ENCODE measurements at places on chromosomes 1 and 21.

DNA sequence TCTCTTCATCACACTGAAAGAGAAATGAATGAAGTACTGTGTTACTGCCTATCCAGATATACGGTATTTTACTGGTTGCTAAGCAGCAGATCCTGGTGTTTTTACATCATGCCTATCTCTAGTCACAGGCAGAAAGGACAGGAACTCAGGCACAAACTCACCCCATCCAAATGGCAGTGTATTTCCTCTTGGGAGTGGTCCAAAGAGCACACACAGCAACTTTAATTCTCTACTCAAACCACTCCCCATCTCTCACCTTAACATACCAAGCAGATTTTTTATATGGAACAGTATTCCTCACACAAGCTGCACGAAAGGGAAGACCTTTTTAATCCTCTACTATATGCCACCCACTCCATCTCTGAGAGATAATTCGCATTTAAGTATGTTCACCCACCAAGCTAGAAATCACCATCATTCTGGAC lies 27.3 kb downstream of the EIF4G3 start:
- no peak for DNase-seq

DNA sequence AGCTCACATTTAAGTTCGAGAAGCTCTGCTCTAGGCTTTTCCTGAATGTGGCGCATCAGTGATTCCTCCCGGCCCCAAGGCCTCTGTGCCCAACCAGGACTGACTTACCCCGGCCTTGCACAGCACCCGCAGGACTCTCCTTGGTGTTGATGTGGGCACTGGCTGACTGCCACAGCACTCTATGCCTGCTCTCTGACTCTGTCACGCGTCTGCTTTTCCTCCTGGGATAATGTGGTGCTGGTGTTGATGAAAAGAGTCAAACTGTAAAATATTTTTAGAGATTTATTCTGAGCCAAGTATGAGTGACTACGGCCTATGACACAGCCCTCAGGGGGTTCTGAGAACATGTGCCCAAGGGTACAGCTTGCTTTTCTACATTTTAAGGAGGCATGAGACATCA lies 15.5 kb upstream of the SLC2A5 start:
- DNase-seq: no peak

- no peak for DNase-seq
Measured at GRCh38 chr1:170483051-170483450, 48.9 kb upstream of the GORAB start.

DNA sequence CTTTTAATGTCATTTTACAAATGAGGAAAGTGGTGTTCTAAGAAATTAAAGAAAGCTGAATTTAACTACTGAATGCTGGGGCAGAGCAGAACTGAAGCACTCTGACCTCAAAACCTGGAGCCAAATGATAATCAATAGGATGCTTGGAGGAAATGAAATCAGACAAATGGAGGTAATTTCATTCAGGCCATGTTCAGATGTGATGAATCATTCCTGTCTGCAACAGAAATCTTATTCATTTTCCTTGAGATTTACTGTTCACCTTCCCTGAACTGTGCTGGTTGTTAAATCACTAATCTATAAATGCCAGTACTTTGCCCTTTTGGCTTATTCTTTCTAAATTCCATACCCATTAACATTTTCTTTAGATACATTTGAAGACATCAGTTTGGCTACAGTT lies 85.6 kb upstream of the SNX7 start:
- DNase-seq: no peak

- DNase-seq: no peak
Measured at GRCh38 chr1:19577561-19577960, 66.5 kb upstream of the NBL1 start.

DNA sequence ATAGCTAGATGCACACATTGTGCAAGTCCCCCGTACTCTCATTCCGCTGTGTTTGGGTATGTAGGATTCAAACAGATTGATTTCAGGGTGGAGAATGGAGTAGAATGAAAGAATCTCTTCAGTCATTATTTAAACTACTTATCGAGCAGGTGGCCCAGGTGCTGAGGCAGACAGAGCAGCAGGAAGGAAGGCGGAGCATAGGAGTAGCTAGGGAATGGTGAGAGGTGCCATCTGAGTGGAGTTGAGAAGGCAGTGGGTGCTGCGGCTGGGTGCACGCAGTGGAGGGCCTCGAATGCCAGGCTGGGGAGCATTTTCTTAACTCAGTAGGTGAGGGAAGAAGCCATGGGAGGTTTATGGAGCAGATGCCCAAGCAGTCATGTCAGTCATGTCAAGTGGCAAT lies 45.2 kb upstream of the CD101 start:
- DNase-seq: no peak

- DNase-seq: no peak
Measured at GRCh38 chr1:5936621-5937372, 55.4 kb downstream of the NPHP4 start.

- no peak for DNase-seq
Measured at GRCh38 chr1:59128239-59128736, 168.6 kb upstream of the FGGY start.

DNA sequence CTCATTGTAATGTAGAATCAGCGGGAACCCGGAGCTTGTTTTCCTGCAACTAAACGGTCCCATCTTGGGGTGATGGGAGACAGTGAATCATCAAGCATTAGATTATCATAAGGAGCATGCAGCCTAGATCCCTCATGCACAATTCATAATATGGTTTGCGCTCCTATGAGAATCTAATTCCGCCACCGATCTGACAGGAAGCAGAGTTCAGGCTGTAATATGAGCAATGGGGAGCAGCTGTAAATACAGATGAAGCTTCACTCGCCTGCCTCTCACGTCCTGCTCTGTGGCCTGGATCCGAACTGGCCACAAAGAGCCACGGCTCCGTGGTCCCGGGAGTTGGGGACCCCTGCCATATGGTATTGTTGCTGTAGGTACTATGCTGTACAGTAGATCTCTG lies 1.6 kb downstream of the IFI44 start:
- DNase-seq: no peak

DNA sequence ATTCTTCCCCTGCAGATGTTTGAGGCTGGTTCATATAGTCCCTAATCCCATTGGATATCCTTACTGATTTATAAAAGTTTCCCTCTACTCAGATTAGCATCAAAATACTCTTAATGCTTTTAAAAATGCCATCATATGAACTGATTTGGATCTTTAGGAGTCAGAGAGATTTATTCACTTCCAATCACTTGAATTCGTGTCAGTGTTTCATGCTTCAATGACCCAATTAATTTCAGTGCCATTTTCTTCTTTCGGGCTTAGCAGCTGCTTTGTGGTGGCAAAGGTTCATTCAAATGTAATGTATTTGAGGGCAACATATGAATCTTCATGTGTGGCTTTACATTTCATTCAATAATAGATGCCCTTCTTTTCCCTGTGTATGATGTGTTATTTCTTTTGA lies 2.2 kb upstream of the TSEN15 start:
- DNase-seq: no peak

DNA sequence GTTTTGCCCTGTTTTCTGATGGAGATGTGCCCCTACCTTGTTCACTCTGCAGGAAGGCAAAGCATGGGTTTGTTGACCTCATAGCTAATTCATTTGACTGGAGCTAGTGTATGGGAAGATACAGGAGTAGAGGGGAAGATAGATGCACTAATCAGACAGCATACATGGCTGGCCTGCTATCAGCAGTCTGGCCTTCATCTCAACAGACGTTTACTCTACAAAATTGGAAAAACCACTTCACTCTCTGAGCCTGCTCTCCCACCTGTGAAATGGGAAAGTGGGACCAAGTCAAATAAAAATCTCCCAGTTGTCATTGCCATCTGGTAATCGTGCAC lies 235.2 kb upstream of the RAB4A start:
- DNase-seq: no peak

GRCh38 chr1:236979149-236979900 lies 24.9 kb downstream of the MT1HL1 start:
- no peak for DNase-seq

GRCh38 chr1:67634396-67634935 lies 50.5 kb upstream of the GADD45A start:
- no peak for DNase-seq

DNA sequence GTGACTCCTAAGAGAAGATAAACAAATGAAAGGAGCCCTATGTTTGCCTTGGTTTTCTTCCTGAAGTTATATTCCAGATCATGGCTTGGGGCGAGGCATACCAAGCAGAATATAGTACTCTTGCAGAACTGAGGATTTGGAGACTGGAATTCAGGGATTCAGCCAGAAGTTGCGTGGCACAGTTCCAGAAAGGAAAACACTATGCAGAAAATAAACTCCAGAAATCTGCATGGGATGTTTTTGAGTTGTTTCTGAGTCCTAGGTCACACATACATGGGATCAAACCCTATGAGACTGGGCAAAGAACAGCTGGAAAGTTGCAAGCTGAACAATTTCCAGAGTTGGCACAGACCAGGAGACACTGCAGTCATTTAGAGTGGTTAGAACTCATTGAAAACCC lies 42.9 kb upstream of the IFFO2 start:
- no peak for DNase-seq

Measured in T-helper 17 cell (primary cell).